EL (cell line): ENCODE measurements at places on chromosomes 3 and 15.

- peak; percentile 89 for DNase-seq
These were observed 11.5 kb upstream of the PARP14 start for GRCh38 chr3:122668930-122669730.

DNA sequence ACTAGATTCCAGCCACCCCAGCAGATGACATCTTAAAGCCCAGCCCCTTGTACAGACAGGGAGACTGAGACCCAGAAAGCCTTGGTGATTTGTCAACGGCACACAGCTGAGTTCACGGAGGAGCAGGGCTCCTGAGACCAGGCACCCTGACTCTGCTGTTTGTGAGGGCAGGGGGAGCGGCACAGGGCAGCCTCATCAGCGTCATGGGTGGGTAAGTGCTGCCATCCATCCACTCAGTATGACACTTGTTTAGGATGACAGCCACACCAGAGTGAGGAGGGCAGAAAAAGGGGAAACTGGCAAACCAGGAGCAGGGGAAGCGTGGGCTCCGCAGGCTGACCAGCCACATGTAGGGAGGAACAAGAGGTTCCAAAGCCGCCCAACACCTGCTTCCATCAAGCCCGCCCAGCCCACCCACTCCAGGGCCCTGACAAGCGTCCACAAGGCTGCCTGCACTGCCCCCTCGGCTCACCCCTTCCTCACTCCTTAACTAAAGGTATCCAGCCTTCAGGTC lies 19.9 kb downstream of the RBPMS2 start:
- no peak for DNase-seq

- DNase-seq: no peak
These were observed 33.7 kb downstream of the TLE3 start for GRCh38 chr15:70063980-70064379.

DNA sequence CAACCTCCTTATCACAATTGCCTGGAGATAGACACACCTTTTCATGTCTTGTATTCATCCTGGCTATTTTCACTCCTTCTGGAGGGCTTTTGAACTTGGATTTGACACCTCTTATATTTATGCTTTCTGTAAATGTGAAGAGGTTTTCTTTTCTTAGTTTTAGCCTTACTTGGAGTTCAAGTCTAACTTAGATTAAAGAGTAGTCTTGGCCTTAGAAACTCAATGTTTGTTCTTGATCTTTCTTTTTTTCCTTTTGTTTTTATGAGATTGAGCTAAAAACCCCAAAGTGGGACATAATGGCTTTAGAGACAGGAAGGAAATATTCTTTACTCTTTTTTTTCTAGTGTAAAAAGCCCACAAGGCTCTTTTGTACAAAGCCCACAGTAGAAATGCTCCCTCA lies 1054.9 kb downstream of the ROBO1 start:
- no peak for DNase-seq

DNA sequence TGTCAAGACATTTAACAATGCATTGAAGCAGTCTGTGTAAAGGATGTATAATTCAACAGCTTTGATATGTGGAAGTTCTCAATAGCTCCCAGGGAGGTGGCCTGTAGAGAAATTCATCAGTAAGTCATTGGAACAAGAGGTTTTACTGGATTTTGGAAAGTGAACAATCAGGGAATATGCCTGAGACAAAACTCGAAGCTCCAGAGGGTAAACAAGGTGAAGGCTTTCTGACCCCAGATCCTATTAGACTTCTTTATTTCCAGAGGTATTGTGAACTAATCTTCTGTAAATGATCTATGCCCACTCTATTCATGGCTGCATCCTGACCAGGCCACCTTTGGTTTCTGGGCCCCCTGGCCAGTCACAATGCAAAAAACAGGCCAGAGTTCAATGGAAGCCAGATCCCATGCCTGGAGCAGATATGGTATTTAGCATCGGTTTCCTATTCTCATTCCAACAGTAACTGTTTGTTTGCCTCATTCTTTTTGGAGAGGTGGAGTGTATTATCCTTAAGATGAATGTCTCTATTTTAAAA lies 177.3 kb downstream of the SATB1 start:
- DNase-seq: no peak

GRCh38 chr15:73809728-73810501 lies 56.8 kb upstream of the INSYN1 start:
- no peak for DNase-seq

GRCh38 chr3:156553705-156554356 lies 1.1 kb downstream of the SSR3 start:
- peak; percentile 78 for DNase-seq

DNA sequence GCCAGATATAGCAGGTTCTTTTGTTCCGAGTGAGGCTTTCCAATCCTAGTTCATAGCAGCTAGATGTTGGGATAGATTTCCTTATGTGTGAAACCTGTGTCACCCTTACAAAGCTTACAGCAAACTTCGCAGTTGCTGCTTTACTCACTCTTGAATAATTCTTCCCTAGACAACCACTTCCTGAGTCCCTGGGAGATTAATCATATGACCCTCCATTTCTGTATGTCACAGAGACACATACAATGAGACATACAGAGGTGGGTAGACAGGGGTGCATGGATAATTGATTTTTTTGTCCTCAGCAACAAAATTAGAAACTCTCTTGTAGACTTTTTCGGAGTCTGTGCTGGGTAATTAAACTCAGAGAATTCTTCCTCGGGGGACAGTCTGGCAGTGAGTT lies 163.2 kb downstream of the NSUN3 start:
- DNase-seq: peak; percentile 84

DNA sequence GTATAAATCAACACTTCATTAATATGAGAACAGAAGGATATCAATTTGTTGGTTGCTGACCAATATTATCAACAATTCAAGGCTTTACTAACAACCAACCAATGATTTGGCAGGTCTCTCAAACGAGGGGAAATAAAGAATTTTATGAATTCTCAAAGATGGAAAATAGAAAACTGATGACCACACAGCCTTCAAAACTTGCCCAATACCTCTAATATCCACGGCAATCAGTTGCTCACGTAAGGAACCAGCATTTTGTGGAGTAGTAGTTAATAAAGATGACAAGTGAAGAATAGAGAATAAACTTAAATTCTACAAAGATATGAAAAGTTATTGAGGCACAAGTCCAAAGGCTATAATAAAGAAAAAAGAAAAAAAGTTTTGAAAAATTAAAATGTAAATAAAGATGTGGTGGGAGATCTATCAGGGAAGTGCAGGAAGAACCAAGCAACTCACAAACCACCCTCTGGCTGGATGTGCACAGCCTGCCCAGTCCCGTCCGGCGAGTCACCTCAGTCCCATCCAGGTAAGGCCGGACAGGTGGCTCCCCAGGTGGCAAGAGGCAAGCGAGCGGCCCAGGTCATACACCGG lies 808 bp downstream of the GK5 start:
- DNase-seq: no peak

DNA sequence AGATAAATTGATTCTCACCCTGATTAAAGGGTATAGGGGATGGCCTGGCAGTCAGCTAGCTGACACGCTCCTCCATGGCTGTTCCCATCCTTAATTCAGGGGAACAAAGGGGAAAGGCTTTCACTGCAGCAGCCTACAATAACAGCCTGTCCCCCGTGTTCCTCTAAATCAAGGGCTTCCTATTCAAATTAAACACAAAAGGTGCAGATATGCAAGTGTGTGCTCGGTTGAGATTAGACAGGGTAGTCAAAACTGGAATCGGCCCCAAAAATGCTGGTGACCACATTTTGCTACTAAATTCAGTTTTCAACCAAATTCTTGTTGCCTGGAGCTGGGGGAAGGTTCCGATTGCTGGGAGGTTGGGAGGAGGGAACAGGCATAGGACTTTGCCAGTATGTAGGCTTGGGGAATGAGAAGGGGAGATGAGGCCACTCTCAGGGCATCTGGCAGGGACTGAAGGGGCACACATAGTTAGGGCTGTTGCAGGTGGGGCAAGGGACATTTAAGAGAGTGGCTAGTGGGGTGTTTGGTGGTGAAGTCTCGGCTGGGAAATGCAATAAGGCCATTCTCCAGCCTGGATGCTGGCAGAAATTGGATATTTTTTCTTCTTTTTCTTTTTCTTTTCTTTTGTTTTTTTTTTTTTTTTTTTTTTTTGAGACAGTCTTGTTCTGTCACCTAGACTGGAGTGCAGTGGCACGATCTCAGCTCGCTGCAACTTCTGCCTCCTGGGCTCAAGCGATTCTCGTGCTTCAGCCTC lies 32.9 kb upstream of the CTSH start:
- DNase-seq: no peak

- no peak for DNase-seq
These were observed 261.7 kb downstream of the ULK4 start for GRCh38 chr3:41700155-41700554.

DNA sequence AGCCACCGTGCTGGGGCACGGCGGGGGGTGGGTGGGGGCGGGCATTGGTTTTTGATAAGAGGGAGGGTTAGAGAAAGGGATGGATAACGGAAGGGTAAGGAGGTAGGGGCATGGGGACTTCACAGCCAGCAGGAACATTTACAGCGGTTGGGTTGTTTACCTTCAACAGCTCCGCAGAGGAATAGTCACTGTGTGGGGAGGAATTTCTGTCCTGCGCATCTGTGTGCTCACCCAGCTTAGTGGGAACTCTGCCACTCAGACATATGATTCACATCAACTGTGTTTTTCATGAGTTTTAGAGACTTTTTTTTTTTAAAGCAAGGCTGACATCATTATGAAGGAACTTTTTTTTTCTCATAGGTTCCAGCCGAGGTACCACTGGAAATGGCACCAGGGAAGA lies 19.6 kb downstream of the CHRD start:
- DNase-seq: peak; percentile 87

- DNase-seq: no peak
These were observed 959 bp downstream of the TPM1 start for GRCh38 chr15:63043335-63044076.

DNA sequence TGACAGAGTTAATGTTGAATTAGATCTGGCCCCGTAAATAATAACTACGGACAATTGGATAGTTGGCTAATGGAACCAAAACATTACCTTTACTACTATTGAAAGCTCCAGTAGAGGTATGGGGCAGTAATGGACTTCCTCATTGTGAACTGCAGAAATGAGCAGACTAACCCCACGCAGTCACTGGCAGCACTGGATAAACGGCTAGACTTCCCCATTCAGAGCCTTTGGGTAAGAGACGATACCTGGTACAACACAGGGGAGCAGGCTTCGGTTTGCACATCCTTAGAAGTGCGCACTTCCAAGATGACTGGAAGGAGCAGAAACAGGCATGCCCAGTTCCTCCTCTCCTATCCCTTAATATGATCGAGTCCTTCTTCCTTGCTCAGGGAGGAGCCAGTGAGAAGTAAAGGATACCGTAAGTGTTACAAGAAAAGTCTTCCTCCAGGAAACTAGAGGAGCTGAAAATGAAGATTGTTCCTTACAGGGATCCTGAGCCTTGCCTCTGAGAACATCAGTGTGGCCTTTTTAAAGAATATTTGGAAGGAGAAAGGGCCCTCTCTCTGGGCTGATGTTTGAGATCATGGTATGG lies 100.5 kb upstream of the NECTIN3 start:
- DNase-seq: no peak

- DNase-seq: peak; percentile 71
These were observed 7.8 kb upstream of the RAD18 start for GRCh38 chr3:8970971-8971589.

DNA sequence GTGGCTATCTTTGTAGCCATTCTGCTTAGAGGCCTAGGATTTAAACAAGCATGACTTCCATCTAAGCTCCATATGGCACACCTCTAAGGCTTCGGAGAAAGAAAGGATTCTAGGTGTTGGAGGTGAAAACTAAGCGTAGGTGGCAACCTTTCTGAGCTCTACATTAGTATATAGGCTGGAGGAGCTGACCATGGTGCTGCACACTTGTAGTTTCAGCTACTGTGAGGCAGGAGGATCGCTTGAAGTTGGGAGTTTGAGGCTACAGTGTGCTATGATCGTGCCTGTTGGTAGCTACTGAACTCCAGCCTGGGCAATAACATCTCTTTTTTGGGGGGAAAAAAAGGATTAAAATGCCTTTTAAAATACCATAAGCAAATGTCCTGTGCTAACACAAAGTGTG lies 7.4 kb downstream of the EAF1 start:
- DNase-seq: no peak

GRCh38 chr3:161274691-161275298 lies 53.7 kb downstream of the NMD3 start:
- peak; percentile 68 for DNase-seq

DNA sequence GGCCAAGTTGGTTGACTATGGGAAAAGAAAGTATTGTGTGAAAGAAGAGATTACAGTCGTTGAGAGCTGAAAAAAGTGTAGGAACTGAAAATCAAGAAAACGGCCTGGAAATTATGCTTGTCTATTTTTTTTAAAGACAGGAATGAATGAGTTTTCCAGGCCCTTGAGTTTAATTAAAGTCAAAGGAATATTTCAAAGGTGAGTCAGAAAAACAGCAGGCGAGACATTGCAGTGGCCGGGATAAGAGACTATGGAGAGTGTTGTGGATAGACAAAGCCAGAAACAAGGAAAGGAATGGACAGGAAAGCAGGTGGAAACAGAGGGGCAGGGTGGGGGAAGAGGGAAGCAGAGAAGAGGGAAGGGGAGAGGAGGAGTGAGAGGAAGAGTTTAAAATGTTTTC lies 275.1 kb upstream of the LRTM1 start:
- peak; percentile 81 for DNase-seq

- no peak for DNase-seq
These were observed 4.2 kb downstream of the RARRES1 start for GRCh38 chr3:158728061-158728377.

DNA sequence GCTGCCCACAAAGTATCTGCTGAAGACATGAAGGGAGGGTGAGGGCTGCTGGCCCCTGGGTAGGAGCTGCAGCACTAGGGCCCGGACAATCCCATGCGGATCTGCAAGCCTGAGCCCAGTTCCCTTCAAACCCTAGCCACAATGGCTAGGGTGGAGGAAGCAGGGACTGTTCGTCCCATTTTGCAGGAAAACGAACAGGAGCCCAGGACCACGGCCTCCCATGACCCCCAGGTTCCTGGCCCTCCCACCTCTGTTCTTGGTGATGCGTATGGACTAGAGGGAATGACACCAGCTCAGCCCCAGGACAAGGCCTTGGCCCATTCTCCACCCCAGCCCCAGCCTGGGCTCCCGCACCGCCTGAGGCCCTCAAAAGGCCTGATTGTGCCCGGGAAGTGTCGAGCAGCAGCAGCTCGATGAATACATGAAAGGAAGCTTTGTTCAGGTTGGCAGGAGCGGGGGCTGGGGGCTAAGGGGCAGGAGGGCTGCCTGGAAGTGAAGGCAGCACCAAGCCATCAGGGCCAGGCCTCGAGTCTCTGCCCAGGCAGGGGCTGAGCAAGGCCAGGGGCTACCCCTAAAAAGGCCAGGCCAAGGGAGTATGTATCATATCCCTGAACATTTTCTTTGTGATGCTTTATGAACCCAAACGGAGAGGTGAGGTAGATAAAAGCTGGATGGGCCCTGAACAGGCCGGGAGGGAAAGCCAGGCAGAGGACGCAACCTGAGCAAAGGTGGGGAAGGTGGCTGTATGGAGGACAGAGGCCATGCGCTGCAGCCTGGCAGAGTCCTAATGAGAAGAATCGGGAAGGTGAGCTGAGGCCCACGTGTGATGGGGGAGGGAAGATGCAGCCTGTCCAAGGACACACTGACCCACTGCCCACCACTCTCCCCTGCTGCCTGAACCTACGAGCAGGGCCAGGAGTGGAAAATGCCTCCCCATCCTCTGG lies 12.2 kb downstream of the SEMA7A start:
- no peak for DNase-seq
